ENCODE measurements at places on chromosomes 7 and 10.

DNA sequence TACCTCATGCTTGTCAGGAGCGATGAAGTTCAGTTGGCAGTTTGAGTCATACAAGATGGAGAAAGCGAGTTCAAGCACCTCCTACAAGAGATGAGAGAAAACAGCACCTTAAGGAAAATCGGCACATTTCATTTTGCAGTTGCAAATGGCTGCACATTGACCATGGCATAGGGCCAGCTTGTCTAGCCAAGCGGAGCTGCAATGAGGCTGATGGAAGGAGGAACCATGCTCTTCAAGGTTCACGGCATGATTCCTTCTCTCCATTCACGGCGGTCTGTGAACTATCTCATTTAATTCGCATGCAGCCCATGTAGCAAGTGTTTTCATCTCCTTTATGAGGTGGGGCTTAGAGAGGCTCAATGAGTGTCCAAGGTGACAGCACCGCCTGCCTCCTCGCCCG lies 137.4 kb upstream of the AOAH start:
- no peak for DNase-seq

GRCh38 chr10:52566471-52567246 lies 205.9 kb downstream of the MBL2 start:
- DNase-seq = no peak

DNA sequence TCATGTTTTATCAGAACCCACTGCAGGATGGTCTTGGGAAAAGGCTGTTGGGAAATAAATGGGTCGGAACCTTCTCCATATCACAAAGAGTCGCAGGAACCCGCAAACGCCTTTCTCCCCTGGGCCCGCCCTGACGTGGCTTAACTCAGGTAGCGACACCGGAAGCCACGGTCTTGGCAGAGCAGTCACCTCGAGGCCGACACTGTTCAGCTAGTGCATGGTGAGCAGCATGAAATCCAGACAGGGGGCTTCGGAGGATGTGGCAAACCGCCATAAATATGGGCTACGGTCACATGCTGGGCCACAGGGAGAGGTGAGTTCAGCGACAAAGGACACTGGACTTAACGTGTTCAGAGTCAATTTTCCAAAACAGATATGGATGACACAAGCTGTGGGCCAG lies 421.9 kb downstream of the PTPRN2 start:
- no peak for DNase-seq

DNA sequence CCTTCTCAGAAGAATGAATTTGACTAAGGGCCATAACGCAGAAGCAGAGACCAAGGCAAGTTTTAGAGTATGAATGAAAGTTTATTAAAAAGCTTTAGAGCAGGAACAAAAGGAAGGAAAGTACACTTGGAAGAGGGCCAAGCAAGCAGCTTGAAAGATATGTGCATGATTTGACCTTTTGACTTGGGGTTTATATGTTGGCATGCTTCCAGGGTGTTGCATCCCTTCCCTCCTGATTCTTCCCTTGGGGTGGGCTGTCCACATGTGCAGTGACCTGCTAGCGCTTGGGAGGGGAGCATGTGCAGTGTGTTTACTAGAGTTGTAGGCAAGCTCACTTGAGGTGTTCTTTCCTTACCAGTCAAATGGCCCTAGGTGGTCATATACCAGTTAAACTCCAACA lies 37.9 kb upstream of the LRRN3 start:
- no peak for DNase-seq

- no peak for DNase-seq
Observed at GRCh38 chr10:122213766-122214165, 57.3 kb upstream of the BTBD16 start.
